Peyer's patch (tissue), 4 donors: ENCODE measurements at places on chromosomes 2 and 18. TPM values are rescaled to one million over a fixed set of nuclear protein-coding genes. Genes with fewer than 3 reads are reported as not detected.

- H3K4me3 ChIP-seq: peak overlapping the region; percentile 33
- H3K27ac ChIP-seq: peak overlapping the region; percentile 87
- no peaks in the 10 kb centered on the region for H3K27me3 ChIP-seq
- peak; percentile 75 for DNase-seq
- no peaks in the 10 kb centered on the region for H3K36me3 ChIP-seq
- H3K4me1 ChIP-seq: no peaks in the 10 kb centered on the region
These were observed 36.4 kb upstream of the SLC14A1 start for GRCh38 chr18:45687621-45688020.

DNA sequence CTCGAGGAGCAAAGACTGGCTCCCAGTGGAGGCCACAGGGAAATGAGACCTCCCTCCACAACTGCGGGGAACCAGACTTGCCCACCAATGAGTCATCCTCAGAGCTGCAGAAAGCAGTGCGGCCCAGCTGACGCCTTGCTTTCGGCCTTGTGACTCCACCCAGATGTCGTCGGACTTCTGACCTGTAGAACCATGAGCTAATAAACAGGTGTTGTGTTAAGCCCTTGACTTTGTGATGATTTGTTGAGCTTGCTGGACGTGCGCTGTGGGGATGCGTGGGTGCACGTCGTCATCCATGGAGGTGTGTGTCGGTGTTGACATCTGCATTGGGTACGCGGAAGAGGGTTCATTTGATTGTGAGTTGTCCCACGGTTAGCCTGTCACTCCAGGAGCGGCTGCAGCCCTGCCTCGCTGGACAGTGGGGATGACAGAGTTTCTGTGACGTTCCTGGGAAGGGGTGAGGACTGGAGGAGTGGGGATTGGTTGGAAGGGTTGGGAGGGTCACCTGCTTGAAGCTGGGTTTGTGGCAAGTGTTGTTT is 154.1 kb downstream of the SH3BP4 start:
- H3K27me3 ChIP-seq: no peaks in the 10 kb centered on the region
- no peak overlapping the region for H3K4me3 ChIP-seq
- H3K27ac ChIP-seq: no peak overlapping the region
- H3K36me3 ChIP-seq: no peaks in the 10 kb centered on the region

GRCh38 chr18:9362869-9363268 is 28.3 kb downstream of the TWSG1 start:
- H3K36me3 ChIP-seq: no peaks in the 10 kb centered on the region
- H3K4me1 ChIP-seq: no peaks in the 10 kb centered on the region
- no peak overlapping the region for H3K27ac ChIP-seq
- H3K27me3 ChIP-seq: no peaks in the 10 kb centered on the region
- H3K4me3 ChIP-seq: no peak overlapping the region

DNA sequence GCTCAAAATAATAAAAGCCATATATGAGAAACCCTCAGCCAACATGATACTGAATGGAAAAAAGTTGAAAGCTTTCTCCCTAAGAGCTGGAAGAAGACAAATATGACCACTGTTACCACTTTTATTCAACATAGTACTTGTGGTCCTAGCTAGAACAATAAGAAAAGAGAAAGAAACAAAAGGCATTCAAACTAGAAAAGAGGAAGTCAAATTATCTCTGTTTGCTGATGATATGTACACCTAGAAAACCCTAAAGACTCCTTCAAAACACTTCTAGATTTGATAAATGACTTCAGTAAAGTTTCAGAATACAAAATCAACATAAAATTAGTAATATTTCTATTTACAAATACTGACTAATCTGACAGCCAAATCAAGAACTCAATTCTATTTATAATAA is 328.8 kb upstream of the GCFC2 start:
- no peak for DNase-seq
- no peak overlapping the region for H3K27ac ChIP-seq
- no peaks in the 10 kb centered on the region for H3K4me1 ChIP-seq

- no peaks in the 10 kb centered on the region for H3K4me1 ChIP-seq
- H3K36me3 ChIP-seq: no peaks in the 10 kb centered on the region
- H3K4me3 ChIP-seq: no peak overlapping the region
These were observed 119.6 kb downstream of the LCLAT1 start for GRCh38 chr2:30566631-30567030.

GRCh38 chr2:134690629-134691215 is 28.1 kb downstream of the TMEM163 start:
- no peak overlapping the region for H3K27ac ChIP-seq
- H3K36me3 ChIP-seq: no peaks in the 10 kb centered on the region
- H3K27me3 ChIP-seq: no peaks in the 10 kb centered on the region
- no peak for DNase-seq
- no peak overlapping the region for H3K4me3 ChIP-seq
- no peaks in the 10 kb centered on the region for H3K4me1 ChIP-seq

GRCh38 chr18:71238974-71239624 is 950.3 kb downstream of the SOCS6 start:
- no peak overlapping the region for H3K4me3 ChIP-seq
- no peaks in the 10 kb centered on the region for H3K36me3 ChIP-seq
- no peaks in the 10 kb centered on the region for H3K4me1 ChIP-seq
- H3K27ac ChIP-seq: no peak overlapping the region
- H3K27me3 ChIP-seq: no peaks in the 10 kb centered on the region
- no peak for DNase-seq

GRCh38 chr2:73291461-73292315 is 1.7 kb downstream of the EGR4 start:
- DNase-seq: no peak
- H3K36me3 ChIP-seq: no peaks in the 10 kb centered on the region
- H3K4me3 ChIP-seq: peak overlapping the region; percentile 27

GRCh38 chr2:164205347-164205746 is 415.9 kb downstream of the GRB14 start:
- no peak overlapping the region for H3K27ac ChIP-seq
- H3K36me3 ChIP-seq: no peaks in the 10 kb centered on the region
- DNase-seq: no peak

- no peak overlapping the region for H3K27ac ChIP-seq
- no peak for DNase-seq
- H3K27me3 ChIP-seq: no peaks in the 10 kb centered on the region
- H3K4me1 ChIP-seq: no peaks in the 10 kb centered on the region
- H3K36me3 ChIP-seq: no peaks in the 10 kb centered on the region
These were observed 170.0 kb downstream of the HRH4 start for GRCh38 chr18:24630346-24630880.

GRCh38 chr2:85709401-85709811 is 15.2 kb downstream of the GNLY start:
- no peak overlapping the region for H3K4me3 ChIP-seq
- H3K36me3 ChIP-seq: no peaks in the 10 kb centered on the region
- H3K27me3 ChIP-seq: no peaks in the 10 kb centered on the region
- DNase-seq: no peak

GRCh38 chr2:186477790-186478189 is 8.3 kb upstream of the ZC3H15 start:
- DNase-seq: no peak
- H3K4me3 ChIP-seq: no peak overlapping the region
- no peak overlapping the region for H3K27ac ChIP-seq
- no peaks in the 10 kb centered on the region for H3K27me3 ChIP-seq

GRCh38 chr2:200670313-200670712 is 84.5 kb downstream of the AOX1 start:
- H3K27me3 ChIP-seq: no peaks in the 10 kb centered on the region
- H3K4me1 ChIP-seq: no peaks in the 10 kb centered on the region
- no peaks in the 10 kb centered on the region for H3K36me3 ChIP-seq

DNA sequence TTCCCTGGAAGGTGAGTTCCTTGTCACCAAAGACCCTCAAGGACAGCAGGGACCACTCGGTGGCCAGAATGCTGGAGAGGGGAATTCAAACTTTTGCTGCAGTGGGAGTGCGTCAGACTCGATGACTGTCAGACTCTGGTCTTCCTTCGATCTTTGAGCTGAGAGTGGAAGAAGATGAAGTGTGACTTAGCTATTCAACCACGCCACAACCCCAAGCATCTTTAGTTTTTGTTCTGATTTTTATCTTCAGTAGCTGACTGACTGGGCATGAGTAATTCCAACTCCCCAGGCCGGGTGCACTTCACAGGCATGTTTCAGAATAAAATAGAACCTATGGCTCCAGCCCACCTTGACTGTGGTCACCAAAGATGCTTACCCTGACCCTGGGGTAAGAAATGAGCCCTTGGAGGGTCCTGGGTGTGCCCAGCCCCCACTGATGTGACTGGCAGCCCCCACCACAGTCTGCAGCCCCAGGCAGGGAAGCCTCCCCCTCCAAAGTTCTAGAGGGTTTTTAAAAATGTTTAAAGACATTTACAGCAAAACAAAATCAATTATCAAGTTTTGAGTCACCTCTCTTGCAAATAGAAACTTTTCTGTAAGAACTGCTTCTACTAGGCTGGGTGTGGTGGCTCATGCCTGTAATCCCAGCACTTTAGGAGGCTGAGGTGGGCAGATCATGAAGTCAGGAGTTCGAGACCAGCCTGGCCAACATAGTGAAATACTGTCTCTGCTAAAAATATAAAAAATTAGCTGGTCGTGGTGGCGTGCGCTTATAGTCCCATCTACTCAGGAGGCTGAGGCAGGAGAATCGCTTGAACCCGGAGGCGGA is 24.9 kb upstream of the YWHAQ start:
- DNase-seq: no peak
- H3K4me1 ChIP-seq: no peaks in the 10 kb centered on the region
- no peak overlapping the region for H3K4me3 ChIP-seq
- no peak overlapping the region for H3K27ac ChIP-seq

DNA sequence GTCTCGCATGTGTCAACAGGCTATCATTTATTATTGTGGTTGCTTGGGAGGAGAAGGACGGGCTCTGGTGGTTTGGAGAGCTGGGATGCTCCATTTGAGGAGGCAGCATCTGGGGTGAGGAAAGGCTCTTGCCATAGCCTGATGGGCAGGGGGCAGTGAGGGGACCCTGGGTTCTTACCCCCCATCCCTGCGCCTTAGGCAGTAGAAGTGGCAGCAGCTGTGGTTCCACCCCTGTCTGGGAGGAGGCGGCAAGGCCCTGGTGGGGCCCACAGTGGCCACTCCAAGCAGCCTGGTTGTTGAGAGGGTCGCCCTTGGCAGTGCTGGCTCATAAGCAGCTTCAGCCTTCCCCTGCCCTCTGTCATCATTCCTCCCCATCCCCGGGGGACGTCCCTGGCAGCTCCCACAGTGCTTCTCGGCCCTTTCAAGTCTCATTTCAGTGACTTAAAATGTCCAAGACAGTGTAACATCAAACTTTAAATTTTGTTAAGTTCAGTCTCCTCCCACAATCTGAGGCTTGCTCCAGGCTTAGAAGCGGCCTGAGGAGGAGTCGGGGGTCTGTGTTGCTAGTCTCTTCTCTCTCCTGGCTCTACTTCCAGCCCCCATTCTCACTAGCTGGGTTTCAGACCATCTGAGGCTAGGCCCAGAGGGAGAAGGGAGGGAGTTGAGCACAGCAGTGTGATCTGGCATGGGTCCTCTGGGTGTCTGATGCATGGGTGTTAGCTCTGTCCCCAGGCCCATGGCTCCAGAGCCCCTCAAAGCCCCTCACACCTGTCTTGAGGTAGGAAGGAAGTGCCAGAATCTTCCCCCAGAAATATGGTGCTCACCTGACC is 34.9 kb upstream of the PTPN4 start:
- DNase-seq: no peak
- no peaks in the 10 kb centered on the region for H3K27me3 ChIP-seq
- H3K4me3 ChIP-seq: no peak overlapping the region
- H3K4me1 ChIP-seq: no peaks in the 10 kb centered on the region

- no peaks in the 10 kb centered on the region for H3K36me3 ChIP-seq
- H3K27ac ChIP-seq: no peak overlapping the region
- no peak overlapping the region for H3K4me3 ChIP-seq
- no peaks in the 10 kb centered on the region for H3K27me3 ChIP-seq
- H3K4me1 ChIP-seq: no peaks in the 10 kb centered on the region
These were observed 36.6 kb upstream of the CCNYL1 start for GRCh38 chr2:207674826-207675225.

GRCh38 chr2:112627060-112628040 is 18.4 kb upstream of the SLC20A1 start:
- H3K4me1 ChIP-seq: peaks cover 3% of the 10 kb centered on the region
- H3K36me3 ChIP-seq: no peaks in the 10 kb centered on the region
- H3K27me3 ChIP-seq: no peaks in the 10 kb centered on the region
- no peak overlapping the region for H3K27ac ChIP-seq

GRCh38 chr2:135256531-135257260 is 204.6 kb downstream of the RAB3GAP1 start:
- DNase-seq: no peak
- H3K4me1 ChIP-seq: no peaks in the 10 kb centered on the region
- no peak overlapping the region for H3K27ac ChIP-seq
- H3K4me3 ChIP-seq: no peak overlapping the region

DNA sequence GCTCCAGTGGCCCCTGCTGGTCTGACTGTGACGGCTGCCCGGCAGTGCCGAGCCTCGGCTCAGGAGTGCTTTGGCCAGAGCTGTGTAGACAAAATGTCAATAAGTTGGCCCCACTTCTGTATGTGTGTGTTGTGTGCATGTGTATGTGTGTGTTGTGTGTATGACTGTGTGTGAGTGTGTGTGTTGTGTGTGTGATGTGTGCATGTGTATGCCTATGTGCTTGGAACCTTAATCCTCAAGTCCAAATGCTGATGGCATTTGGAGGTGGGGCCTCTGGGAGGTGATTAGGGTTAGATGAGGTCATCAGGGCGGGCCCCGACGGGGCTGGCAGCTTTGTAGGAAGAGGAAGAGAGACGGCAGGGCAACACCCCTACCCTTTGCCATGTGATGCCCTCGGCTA is 269.0 kb downstream of the DCDC2C start:
- H3K4me1 ChIP-seq: no peaks in the 10 kb centered on the region
- H3K36me3 ChIP-seq: no peaks in the 10 kb centered on the region
- H3K27ac ChIP-seq: no peak overlapping the region
- H3K4me3 ChIP-seq: no peak overlapping the region
- no peaks in the 10 kb centered on the region for H3K27me3 ChIP-seq
- DNase-seq: no peak

DNA sequence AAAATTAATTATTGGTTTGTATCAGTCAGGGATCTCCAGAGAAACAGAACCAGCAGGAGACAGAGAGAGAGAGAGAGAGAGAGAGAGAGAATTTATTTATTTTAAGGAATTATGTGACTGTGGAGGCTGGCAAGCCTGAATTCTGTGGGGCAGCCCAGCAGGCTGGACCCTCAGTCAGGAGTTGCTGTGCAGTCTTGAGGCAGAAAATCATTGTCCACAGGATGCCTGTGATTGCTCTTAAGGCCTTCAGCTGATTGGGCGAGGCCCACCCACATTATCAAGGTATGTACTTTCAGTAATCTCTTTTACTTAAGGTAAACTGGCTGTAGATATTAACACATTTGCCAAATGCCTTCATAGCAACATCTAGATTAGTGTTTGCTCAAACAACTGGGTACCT is 155.3 kb downstream of the SEPTIN10 start:
- H3K36me3 ChIP-seq: no peaks in the 10 kb centered on the region
- DNase-seq: peak; percentile 9
- H3K4me1 ChIP-seq: no peaks in the 10 kb centered on the region
- no peak overlapping the region for H3K27ac ChIP-seq
- no peaks in the 10 kb centered on the region for H3K27me3 ChIP-seq
- H3K4me3 ChIP-seq: no peak overlapping the region

The MATN3 gene
- 0.40 TPM for total RNA-seq

The KLF11 gene
- 6.9 TPM for total RNA-seq

The REG3A gene
- total RNA-seq: 1,176 TPM

The EVA1A gene
- total RNA-seq: 18.2 TPM

The METTL21A gene
- 7.1 TPM for total RNA-seq

The PRKAG3 gene
- not detected for total RNA-seq

The FBXO36 gene
- not detected for total RNA-seq

The MYL1 gene
- not detected for total RNA-seq
